ENCODE measurements at places on chromosomes 2 and 18.

DNA sequence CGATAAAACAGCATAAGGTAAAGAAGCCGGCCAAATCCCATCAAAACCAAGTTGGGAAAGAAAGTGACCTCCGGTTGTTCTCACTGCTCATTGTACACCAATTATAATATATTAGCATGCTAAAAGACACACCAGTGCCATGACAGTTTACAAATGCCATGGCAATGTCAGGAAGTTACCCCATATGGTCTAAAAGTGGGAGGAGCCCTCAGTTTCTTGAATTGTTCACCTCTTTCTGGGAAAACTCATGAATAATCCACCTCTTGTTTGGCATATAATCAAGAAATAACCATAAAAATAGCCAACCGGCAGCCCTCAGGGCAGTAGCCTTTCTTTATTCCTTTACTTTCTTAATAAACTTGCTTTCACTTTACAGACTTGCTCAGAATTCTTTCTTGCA is 544.9 kb upstream of the SETBP1 start:
- no peak overlapping the region for H3K27ac ChIP-seq
- H3K4me3 ChIP-seq: no peak overlapping the region
- no peaks in the 10 kb centered on the region for H3K4me1 ChIP-seq
- no peak for DNase-seq
- no peaks in the 10 kb centered on the region for H3K36me3 ChIP-seq

GRCh38 chr2:106159866-106160785 is 34.0 kb downstream of the UXS1 start:
- H3K27ac ChIP-seq: no peak overlapping the region
- H3K27me3 ChIP-seq: no peaks in the 10 kb centered on the region
- peaks cover 5% of the 10 kb centered on the region for H3K4me1 ChIP-seq
- DNase-seq: no peak

DNA sequence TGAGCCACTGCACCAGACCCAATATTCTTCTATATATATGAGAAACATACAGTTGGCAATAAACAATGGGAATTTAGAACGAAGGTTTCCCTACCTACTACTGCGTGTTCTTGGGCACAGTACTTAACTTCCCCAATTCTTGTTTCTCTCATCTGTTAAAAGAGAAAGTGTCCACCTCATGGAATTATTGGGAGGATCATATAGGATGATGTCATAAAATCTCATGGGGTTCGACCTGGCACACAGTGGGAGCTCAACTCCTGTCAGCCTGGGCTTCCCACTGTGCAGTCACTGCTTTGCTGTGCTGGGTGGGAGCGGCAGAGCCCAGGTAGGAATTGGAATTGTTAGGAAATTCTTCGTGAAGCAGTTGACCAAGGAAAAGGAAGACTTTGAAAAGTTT is 203.3 kb downstream of the SH3BP4 start:
- H3K27me3 ChIP-seq: no peaks in the 10 kb centered on the region
- no peaks in the 10 kb centered on the region for H3K36me3 ChIP-seq
- no peak overlapping the region for H3K27ac ChIP-seq
- no peak for DNase-seq
- no peaks in the 10 kb centered on the region for H3K4me1 ChIP-seq

DNA sequence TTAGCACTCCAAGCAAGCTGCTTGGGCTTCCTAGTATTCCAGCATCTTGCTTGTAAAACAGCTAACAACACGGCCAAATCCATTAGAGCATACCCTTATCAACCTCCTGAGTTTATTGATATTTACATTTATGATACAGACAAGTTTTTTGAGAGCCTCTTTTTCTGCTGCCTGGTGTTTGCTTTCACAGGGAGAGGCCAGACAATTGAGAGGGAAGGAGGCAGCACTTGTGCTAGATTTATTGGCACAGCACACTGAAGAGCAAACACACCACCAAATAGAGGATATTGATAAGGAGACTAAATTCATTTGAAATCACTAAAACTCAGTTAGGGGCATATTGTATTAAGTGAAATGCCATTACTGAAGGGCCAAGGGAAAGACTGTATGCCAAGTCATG is 1142.3 kb upstream of the FANCL start:
- H3K4me1 ChIP-seq: no peaks in the 10 kb centered on the region
- H3K27ac ChIP-seq: no peak overlapping the region
- no peaks in the 10 kb centered on the region for H3K36me3 ChIP-seq
- no peaks in the 10 kb centered on the region for H3K27me3 ChIP-seq
- H3K4me3 ChIP-seq: no peak overlapping the region

- H3K27me3 ChIP-seq: no peaks in the 10 kb centered on the region
- peaks cover 89% of the 10 kb centered on the region for H3K36me3 ChIP-seq
- H3K4me1 ChIP-seq: no peaks in the 10 kb centered on the region
Observed at GRCh38 chr18:13026583-13027270, 35.6 kb downstream of the CEP192 start.

DNA sequence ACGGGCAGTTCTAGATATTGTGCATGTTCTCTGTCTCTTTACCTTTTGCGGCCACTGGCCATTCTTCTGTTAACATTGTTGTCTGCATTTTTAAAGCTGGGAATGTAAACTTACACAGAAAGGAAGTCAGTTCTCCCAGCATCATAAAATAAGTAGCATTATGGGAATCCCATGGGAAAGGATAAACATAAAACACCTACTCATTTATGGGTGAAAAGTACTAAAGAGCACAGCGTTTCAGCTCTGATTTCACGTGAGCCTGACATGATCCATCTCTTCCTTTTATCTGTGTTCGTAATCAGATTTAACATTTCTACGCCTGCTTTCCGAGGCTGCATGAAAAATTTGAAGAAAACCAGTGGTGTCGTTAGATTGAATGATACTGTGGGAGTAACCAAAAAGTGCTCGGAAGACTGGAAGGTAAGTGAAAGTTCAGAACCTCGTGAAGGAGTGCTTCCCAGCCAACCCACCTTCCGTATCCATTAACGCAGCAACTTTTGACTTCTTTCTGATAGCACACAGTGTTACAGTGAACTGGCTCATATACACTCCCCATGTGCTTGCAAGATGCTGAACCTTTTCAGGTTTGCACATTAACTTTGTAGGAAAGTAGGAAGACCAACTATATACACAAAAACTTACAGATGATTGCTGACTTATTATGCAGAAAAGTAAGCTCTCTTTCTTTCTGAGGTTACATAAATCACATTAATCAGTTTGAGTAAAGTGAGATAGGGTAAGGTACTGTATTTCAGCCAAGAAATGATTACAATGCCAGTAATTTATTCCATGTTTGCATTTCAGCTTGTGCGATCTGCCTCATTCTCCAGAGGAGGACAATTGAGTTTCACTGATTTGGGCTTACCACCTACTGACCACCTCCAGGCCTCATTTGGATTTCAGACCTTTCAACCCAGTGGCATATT is 86.5 kb upstream of the TTC39C start:
- H3K36me3 ChIP-seq: peaks cover 97% of the 10 kb centered on the region
- no peak overlapping the region for H3K27ac ChIP-seq
- H3K27me3 ChIP-seq: no peaks in the 10 kb centered on the region

GRCh38 chr18:45993438-45993837 is 26.3 kb upstream of the EPG5 start:
- no peak for DNase-seq
- H3K4me1 ChIP-seq: no peaks in the 10 kb centered on the region
- no peaks in the 10 kb centered on the region for H3K27me3 ChIP-seq
- no peak overlapping the region for H3K27ac ChIP-seq
- H3K36me3 ChIP-seq: no peaks in the 10 kb centered on the region

DNA sequence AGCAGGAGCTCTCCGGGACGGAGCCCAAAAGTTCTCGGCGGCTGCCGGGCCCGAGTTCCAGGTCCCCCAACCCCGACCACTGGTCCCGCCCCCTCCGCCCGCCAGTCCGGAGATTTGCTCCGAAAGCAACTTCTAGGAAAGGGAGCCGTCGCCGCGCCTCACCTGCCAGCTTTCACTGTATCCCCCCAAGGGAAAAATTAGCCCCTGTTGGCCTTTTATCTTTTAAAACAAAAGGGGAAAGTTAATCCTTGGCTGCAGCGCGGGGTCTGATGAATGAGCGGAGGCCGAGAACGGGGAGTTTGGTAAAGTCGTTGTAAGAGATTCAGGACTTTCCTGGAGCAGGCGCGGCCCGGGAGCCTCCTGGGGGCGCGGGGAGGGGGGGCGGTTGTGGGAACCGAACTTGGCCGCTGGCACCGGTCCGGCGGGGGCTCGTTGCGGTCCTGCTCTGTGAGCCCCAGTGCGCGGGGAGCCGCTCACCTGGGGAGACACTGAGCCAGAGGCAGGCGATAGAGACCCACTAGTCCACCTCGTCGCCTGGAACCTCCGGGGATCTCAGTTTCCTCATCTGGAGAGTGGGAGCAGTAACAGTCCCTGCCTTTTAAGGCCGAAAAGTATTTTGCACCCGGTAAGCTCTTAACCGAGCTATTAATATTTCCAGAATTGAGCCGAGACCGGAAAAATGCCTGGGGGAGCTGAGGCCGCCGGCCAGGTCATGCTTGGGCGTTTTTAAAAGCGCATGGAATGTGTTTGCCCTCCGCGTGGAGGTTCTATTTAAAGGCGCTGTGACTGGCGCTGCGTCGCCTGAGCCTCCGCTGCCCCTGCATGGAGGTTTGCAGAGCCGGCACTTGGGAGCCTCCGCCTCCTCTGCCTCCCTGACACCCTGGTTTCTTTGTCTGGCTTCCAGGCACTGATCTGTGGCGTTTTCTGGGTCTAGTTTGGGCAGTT is 1.1 kb downstream of the EFHD1 start:
- no peak for DNase-seq
- H3K4me3 ChIP-seq: peak overlapping the region; percentile 45
- H3K27ac ChIP-seq: peak overlapping the region; percentile 59
- H3K4me1 ChIP-seq: peaks cover 12% of the 10 kb centered on the region
- H3K27me3 ChIP-seq: peaks cover 88% of the 10 kb centered on the region

- no peak overlapping the region for H3K4me3 ChIP-seq
- H3K27me3 ChIP-seq: peaks cover 57% of the 10 kb centered on the region
- peaks cover 65% of the 10 kb centered on the region for H3K4me1 ChIP-seq
- no peaks in the 10 kb centered on the region for H3K36me3 ChIP-seq
Observed at GRCh38 chr2:172092716-172093415, 7.6 kb downstream of the DLX1 start.

DNA sequence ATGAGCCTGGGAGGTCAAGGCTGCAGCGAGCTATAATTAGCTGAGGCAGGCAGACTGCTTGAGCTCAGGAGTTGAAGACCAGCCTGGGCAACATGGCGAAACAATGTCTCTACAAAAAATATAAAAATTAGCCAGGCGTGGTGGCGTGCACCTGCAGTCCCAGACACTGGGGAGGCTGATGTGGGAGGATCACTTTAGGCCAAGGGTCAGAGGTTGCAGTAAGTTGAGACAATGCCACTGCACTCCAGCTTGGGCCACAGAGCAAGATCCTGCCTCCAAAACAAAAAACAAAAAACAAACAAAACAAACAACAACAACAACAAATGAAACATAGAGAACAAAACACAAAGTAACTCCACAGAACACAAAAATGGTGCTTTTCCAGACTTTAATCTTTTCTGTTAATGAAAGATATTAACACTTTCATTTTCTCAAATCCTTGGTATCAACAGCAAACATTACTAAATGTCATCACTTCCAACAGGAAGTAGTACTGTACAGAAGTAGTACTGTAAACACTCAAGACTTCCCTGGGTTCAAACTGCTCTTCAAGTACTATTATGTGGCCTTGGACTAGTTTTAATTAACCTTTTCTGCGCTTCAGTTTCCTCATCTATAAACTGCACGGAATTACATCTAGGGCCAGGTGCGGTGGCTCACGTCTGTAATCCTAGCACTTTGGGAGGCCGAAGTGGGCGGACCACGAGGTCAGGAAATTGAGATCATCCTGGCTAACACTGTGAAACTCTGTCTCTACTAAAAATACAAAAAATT is 27.9 kb downstream of the PUM2 start:
- H3K4me1 ChIP-seq: no peaks in the 10 kb centered on the region
- H3K27me3 ChIP-seq: no peaks in the 10 kb centered on the region
- no peak overlapping the region for H3K4me3 ChIP-seq
- no peak overlapping the region for H3K27ac ChIP-seq

DNA sequence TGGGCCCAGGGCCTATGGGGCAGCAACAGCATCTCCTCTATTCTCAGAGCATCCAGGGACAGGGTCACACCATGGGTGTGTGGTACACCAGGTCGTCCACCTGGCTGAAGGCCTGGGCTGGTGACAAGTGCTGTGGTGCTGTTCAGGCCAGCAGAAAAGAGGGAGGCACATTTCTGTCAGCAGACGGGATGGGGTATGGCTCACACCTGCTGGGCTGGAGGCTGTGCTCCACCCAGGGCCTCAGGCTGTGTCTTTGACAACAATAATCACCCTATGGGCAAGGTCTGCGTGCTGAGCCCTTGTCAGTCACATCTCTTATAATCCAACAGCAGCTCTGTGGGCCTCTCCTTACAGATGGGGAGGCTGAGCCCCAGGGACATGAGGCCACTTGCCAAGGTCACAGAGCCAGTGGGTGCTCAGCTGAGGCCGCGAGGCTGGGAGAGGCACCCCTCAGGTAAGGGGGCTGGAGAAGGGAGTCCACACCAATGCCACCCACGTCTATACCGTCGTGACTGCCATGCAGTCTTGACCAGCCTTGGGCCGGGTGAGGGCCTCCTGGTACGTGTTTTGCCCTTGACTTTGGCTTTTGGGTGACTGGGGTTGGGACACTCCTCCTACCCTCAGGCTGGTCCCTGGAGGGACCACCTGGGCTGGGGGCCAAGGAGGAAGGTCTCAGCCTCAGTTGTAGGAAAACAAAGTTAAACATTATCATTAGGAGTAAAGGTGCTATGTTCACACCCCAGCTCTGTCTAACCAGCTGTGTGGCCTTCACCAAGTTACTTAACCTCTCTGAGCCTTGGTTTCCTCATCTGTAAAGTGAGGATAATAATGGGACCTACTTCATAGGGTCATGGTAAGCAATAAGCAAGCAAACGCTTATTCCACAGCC is 5.6 kb upstream of the HS6ST1 start:
- peaks cover 18% of the 10 kb centered on the region for H3K4me1 ChIP-seq
- no peak overlapping the region for H3K27ac ChIP-seq
- DNase-seq: no peak

DNA sequence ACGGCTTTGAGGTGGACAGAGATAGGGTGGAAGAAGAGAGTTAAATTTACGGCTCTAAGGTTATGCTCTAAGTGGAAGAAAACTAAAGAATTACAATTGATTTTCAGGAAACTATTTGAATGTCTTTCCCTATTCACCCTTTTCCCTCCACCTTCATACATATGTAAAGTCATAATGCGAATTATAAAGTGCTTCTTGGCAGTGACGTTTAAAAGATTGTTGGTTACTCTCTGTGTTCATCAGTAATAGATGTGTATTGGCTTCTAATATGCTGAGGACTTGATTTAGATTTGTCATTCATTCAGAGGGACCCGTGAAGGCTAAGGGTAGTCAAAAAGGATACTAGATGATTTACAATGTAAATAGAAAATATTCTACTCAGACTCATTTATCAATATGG is 63.9 kb downstream of the ARHGAP28 start:
- H3K4me1 ChIP-seq: peaks cover 3% of the 10 kb centered on the region
- H3K4me3 ChIP-seq: no peak overlapping the region
- no peak for DNase-seq
- no peaks in the 10 kb centered on the region for H3K36me3 ChIP-seq
- no peaks in the 10 kb centered on the region for H3K27me3 ChIP-seq
- H3K27ac ChIP-seq: no peak overlapping the region

GRCh38 chr2:199309973-199310372 is 147.8 kb downstream of the SATB2 start:
- H3K4me1 ChIP-seq: no peaks in the 10 kb centered on the region
- DNase-seq: no peak
- H3K27me3 ChIP-seq: no peaks in the 10 kb centered on the region
- no peak overlapping the region for H3K4me3 ChIP-seq
- no peaks in the 10 kb centered on the region for H3K36me3 ChIP-seq

GRCh38 chr2:172674968-172675303 is 60.7 kb upstream of the RAPGEF4 start:
- DNase-seq: no peak
- no peaks in the 10 kb centered on the region for H3K4me1 ChIP-seq
- H3K4me3 ChIP-seq: no peak overlapping the region
- no peaks in the 10 kb centered on the region for H3K36me3 ChIP-seq
- no peaks in the 10 kb centered on the region for H3K27me3 ChIP-seq

All from esophagus squamous epithelium (tissue), 5 donors.